Panc1 (cell line): ENCODE measurements at places on chromosomes 4 and X.

- DNase-seq: no peak
These were observed 5.8 kb downstream of the RXFP1 start for GRCh38 chr4:158527516-158527915.

- no peak for DNase-seq
These were observed 31.9 kb upstream of the FAM9C start for GRCh38 chrX:13076176-13076961.

DNA sequence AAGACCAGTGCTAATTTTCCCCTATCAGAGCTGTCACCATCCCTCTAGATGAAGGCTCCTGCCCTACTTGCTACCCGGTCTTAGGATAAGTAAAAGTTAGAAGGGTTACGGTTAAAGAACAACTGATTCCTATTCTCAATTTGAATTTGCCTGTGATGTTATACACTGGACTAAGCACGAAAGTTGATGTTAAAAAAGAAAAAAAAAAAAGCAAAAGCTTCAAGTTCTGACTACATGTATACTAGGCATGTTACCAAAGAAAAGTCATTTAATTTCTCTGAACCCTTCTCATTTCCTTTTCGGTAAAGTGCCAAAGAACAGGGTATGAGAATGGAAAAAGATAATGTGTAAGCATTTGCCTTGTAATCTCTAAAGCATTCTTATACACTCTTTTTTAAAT lies 1.4 kb upstream of the PPID start:
- DNase-seq: no peak

DNA sequence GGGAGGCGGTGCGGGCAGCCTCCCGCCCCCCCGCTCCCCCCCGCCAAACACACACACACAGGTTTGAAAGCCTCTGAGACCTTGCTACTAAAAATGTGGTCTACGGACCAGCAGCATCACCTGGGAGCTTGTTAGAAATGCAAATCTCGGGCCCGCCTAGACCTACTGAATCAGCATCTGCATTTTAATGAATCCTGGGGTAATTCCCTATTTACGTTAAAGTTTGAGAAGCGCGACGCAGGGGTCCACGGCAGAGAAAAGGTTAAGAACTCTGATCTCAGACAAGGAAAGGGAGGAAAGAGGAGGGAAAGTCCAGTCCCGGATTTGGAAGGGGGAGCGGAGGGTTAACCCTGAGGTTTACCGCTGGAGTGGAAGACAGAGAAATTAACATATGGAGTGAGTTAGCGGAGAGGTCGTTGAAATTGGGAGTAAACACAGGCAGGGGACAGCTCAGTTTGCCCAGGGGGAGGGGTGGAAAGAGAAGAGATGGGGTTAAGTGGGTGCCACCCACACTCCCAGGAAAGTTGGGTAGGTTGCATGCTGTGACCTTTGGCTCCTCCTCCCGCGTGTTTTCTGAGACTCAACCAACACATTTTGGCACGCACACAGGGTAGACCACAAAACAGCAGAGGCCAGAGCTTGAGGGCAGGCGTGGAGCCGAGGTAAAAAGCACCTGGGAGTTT lies 483.6 kb downstream of the BCOR start:
- no peak for DNase-seq

DNA sequence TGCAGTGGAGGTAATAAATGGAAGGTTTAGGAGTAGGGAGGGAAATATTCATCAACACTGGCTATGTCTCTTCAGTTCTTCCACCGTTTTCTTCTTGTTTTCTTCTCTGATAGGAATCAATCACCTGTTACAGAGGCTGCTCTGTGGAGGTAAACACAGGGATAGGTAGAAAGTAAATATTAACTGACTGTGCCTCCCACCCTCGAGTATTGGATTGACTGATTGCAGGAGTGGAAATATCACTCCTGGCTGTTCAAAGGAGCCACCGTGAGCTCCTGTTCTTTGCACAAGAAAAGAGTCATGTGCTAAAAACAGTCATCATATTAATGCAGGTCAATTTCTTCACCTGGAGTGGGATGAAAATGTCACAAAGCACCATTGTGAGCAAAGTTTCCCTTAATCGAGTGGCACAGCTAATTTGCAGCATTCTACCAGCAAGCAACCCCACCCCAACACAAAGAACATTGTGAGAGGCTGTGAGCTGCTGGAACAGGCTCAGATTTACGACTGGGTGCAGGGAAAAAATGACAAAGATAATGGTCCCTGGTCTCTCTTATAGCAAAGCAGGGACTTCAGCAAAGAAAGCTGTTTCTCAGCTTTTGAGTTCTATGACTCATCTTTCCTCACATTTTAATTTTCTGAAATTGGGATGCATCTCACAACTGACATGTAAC lies 113.7 kb upstream of the TSPAN5 start:
- no peak for DNase-seq

DNA sequence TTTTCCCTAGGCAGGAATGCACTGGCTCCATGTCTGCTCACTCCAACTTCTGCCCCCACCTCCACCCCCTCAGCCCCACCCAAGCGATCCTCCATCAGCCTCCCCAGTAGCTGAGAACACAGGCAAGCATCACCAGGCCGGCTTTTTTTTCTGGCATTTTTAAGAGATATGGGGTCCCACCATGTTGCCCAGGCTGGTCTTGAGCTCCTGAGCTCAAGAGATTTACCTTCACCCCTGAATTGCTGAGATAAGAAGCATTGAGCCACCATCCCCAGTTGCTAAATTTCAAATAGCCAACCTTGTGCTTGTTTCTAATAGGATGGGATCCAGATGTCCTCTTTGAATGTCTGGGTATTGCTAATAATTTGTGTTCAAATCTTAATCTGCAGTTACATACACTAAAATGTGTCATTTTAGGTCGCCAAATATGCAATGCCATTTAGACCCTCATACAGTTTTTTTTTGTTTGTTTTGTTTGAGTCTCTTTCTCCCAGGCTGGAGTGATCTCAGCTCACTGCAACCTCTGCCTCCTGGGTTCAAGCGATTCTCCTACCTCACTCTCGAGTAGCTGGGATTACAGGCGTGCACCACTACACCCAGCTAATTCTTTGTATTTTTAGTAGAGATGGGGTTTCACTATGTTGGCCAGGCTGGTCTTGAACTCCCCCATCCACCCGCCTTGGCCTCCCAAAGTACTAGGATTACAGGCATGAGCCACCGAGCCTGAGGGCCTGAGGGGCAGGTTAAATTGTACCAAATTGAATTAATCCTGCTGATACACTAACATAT lies 8.8 kb downstream of the LARP7 start:
- no peak for DNase-seq

DNA sequence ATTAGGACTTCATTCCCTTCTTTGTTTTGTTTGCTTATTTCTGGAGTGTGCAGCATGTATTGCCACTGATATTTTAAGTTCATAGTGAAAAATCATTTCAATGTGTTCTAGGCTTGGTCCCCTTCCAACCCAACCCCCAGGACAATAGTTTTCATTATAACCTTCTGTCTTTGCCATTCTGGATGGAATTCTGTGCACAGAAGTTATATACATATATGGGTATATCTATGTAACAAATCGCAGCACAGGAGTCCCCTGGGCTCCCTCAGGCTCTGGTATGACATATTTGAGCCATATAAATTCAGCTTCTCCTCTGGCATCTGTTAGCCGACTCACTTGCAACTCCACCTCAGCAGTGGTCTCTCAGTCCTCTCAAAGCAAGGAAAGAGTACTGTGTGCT lies at the start of gene TNMD:
TNMD (plus strand) TSS at position 326 of the 400 bp plus-strand sequence. CDS start 83 bp downstream, outside the sequence.
- DNase-seq: no peak

DNA sequence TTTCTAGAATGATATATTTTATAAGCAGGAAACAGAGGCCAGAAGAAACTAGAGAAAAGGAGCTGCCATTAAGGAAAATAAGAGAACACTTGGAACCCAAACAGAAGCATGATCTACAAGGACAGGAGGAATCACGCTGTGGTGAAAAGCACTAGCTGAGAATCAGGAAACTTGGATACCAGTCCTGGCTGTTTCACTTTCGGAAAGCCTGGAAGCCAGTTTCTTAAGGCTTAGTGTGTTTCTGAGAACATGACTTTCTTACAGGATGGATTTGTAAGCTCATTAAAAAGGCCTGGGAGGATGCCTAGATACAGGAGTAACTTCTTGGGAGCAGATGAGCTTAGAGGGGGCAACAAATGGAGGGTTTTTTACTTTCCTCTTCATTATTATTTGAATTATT lies 36.9 kb downstream of the TLL1 start:
- DNase-seq: no peak

GRCh38 chr4:158055668-158056067 lies 117.2 kb downstream of the GASK1B start:
- no peak for DNase-seq

GRCh38 chrX:65697211-65697641 lies 29.8 kb downstream of the MSN start:
- DNase-seq: no peak

- no peak for DNase-seq
These were observed 226.9 kb upstream of the SMIM31 start for GRCh38 chr4:164526933-164527583.

- no peak for DNase-seq
These were observed 29.3 kb downstream of the DAPP1 start for GRCh38 chr4:99845708-99846469.

DNA sequence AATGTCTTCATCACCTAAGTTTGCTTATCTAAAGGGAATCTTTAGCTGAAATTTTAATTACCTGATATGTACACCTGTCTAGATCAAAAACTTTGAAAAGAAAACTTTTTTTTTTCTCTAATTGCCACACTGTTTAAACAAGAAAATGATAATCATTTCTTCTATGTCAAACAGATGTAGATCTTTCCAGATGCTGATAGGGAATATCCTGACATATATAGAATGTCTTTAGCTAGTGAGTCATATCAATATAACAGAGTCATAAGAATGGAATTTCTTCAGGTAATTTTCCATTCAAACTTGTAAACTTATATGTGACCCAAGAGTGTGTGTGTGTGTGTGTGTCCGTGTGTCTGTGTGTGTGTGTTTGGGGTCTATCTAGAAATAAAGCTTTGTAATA lies 271.9 kb downstream of the GPM6A start:
- no peak for DNase-seq

DNA sequence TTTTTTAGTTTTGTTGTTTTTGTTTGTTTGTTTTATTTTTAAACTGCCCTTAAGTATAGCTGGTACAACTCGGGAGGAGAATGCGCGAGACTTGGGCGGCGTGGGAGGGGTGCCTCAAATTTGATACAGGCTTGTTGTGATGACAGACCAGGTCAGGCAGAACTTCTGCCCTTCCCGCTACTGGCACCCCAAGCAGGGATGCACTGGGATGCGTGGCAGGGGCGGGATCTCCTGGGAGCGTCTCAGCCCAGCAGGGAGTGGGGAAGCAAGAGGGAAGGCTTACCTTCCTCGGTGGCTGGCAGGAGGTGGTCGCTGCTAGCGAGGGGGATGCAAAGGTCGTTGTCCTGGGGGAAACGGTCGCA lies 851 bp downstream of the SFRP2 start:
- DNase-seq: no peak
